Stimulated activated CD8-positive, alpha-beta memory T cell treated with anti-CD3 and anti-CD28 coated beads, Interleukin-15, amount 100 ng/mL, for 24 hours (primary cell): ENCODE measurements at places on chromosomes 2 and 18.

GRCh38 chr18:11577271-11578112 lies 31.9 kb upstream of the SLC35G4 start:
- DNase-seq: no peak

GRCh38 chr18:38330573-38330972 lies 765.0 kb upstream of the CELF4 start:
- DNase-seq: no peak

- DNase-seq: no peak
Measured at GRCh38 chr2:29759360-29759759, 162.0 kb downstream of the ALK start.

GRCh38 chr2:46486436-46486835 lies 7.1 kb downstream of the TMEM247 start:
- no peak for DNase-seq

GRCh38 chr2:7841751-7842150 lies 840.1 kb upstream of the ID2 start:
- DNase-seq: no peak

- no peak for DNase-seq
Measured at GRCh38 chr18:62131301-62131909, 55.5 kb downstream of the PIGN start.

DNA sequence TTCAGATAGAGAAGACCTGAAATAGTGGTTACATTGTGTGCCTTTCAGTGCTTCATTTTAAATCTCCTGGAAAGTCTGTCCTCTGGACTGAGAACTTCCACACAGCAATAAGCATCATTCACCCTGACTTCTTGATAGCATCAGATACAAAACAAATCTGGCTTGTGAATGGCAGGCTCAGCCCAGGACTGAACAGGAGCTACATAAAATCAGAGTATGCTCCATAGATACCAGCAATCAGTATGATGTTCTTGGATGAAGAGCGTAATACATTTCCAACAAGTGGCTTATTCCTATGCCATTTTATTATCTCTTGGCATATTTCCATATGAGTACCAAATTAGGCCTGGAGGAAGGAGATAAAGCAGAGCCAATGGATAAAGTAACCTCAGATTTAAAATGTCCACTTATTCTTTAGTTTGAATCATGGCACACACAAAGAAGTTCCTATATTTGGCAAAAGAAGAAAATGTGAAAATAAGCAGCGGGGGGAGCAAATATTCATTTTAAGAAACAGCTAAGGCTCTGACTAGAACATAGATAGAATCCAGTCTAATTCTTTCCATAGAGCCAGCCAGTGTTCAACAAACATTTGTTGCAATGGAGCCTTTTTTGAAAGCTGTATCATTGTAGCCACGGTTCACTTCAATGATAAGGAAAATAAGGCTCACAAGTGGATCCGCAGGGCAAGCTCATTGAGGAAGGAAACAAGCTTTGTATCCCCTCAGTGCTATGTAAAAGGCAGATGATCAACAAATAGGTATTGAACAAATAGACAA lies 230.8 kb upstream of the CHAC2 start:
- DNase-seq: no peak

- DNase-seq: no peak
Measured at GRCh38 chr2:59910166-59910565, 643.3 kb downstream of the BCL11A start.

DNA sequence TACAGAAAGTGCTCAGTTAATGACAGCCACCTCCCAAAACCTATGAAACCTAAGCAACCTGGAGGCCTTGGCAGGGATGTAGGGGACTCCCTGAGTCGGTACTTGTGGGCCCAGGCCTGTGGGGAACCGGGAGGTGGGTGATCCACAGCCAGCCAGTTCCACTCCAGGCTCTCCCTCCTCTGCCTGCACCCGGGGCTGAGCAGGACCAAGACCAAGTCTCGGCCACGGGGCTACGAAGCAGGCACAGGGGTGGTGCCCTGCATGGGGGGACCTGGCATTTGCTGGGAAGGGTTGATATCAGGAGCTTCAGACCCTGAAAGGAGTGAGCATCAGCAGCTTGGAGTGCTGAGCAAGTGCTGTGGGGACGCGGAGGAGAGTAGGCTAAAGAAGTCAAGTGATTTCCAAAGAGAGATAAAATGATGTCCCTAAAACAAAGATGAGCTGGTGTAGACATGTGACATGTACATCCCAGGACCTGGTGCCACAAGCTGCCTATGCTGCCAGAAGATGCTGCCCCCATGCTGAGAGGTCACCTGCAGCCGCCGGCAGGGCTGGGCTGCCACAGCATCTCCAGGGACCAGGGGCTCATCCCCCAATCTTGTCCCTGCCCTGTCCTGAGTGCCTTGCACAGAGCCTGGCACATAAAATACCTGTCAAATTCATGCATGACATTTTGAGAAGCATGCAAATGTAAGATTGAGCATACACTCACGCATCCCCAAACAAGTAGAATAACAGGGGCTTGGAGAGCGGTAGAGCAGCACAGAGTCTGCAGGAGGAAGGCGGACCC lies 21.5 kb downstream of the KCNIP3 start:
- DNase-seq: no peak

DNA sequence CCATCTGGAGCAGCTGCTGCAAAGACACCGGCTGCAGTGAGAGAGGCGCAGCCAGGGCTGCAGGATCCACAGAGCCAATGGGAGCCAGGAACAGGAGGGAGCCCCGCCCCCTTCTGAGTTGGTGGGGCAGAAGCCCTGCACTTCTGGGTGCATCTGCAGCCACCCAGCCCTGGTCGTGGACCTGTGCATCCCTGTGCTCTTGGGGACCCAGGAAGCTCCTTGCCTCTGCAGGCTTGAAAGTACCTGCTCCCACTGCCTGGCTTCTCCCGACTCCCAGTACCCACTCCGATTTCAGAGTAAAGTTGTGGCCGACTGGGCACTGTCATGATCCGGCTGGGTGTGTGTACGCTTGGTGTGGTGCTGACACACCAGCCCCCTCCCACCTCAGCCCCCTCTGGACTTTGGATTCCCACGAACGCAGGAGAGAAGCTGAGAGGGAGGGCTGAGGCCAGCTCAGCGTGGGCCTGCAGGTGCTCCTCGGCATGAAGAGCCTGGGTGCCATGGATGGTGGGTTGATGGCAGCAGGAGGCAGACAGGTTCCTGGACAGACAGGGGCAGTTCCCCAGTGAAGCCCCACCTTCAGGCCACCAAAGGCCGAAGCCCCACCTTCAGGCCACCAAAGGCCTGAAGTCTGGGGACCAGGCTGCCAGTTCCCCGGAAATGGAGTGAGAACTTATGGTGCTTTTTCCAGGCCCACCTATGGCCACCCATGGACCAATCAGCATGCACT lies 34.9 kb downstream of the LRRTM4 start:
- no peak for DNase-seq

GRCh38 chr2:159410276-159410675 lies 123.8 kb upstream of the WDSUB1 start:
- no peak for DNase-seq

GRCh38 chr18:36186461-36187192 lies 670 bp upstream of the MOCOS start:
- no peak for DNase-seq

GRCh38 chr2:229273006-229273722 lies 2.1 kb upstream of the PID1 start:
- DNase-seq: no peak

DNA sequence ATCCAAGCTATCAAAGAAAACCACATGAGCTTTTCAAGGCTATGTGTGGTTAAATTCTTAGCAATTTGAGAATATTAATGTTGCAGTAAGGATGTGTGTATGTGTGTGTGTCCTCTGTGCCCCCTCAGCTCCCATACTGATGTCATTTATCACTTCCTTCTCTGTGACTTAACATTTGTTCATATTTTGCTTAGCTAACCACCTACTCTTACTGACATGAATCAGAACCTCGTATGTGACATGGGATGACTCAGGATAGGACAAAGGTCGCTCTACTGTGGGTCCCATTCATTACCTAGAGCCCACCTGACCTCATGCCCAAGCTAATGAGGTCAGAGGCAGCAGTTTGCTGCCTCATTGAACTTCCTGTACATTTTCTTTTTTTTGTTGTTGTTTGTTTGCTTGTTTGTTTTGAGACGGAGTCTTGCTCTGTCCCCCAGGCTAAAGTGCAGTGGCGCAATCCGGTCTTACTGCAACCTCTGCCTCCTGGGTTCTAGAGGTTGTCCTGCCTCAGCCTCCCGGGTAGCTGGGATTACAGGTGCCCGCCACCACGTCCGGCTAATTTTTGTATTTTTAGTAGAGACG lies 36.3 kb downstream of the MOGAT1 start:
- DNase-seq: no peak

- no peak for DNase-seq
Measured at GRCh38 chr18:46754188-46754587, 2.7 kb downstream of the ST8SIA5 start.

GRCh38 chr18:75212751-75213090 lies 2.1 kb downstream of the TSHZ1 start:
- DNase-seq: no peak

DNA sequence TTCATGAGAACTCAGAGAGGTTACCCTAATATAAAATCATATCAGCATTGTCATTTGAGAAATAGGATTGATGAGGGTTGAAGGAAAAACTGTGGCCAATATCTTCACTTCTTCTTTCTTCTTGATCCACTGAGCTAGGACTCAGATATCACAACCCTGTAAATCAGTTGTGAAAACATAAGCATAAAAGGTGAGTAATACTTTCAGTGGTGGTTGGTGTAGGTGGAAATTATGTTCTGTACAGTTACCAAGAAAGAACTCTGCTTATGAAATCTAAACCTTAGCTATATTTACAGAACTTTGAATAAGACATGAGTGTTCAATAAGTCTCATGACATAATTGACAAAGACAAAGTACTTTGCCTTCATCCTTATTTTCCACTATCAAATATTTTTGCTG lies 56.3 kb downstream of the PAX3 start:
- DNase-seq: no peak

GRCh38 chr2:237530472-237531433 lies 35.6 kb upstream of the PRLH start:
- DNase-seq: no peak

DNA sequence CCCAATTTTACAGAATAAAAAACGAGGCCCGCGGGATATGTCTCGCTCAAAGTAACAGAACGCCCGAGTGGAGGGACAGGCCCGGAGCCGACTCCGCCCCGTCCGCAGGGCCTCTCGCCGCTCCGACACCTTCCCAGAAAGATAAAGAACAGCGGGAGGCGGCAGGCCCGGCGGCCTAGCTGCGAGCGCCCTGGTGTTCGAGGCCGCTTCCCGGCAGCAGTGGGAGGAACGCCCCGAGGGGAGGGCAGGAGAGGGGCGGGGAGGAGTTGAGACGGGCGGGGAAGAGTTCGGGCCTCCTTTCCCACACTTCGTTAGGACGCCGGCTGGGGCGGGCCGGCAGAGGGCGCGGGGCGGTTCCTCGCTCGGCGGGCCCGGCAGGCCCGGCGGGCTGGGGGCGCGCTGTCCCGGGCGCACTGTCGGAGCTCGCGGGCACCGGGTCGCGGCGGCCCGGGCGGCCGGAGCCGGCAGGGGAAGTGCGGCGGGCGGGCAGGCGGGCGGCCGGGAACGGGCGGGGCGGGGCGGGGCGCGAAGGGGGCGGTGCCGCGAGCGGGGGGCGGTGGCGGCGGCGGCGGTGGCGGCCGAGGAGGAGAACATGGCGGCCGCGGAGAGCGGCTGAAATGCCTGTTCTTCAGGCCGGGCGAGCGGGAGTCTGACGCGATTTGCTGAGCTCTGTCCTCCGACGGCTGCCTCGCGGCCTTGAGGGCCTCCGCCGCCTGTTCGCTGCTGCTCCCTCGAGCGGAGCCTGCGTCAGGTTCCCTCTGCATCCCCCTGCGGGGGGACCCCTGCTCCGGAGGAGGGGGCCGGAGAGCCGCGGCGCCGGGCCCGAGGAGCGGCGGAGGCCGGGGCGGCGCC lies at the start of gene NCOA1:
Gene NCOA1, plus strand, starts transcription at position 565 of the 852 bp plus-strand sequence. CDS start 167,424 bp downstream, outside the sequence.
- peak; percentile 72 for DNase-seq

GRCh38 chr18:22141211-22141610 lies 28.2 kb upstream of the GATA6 start:
- no peak for DNase-seq

DNA sequence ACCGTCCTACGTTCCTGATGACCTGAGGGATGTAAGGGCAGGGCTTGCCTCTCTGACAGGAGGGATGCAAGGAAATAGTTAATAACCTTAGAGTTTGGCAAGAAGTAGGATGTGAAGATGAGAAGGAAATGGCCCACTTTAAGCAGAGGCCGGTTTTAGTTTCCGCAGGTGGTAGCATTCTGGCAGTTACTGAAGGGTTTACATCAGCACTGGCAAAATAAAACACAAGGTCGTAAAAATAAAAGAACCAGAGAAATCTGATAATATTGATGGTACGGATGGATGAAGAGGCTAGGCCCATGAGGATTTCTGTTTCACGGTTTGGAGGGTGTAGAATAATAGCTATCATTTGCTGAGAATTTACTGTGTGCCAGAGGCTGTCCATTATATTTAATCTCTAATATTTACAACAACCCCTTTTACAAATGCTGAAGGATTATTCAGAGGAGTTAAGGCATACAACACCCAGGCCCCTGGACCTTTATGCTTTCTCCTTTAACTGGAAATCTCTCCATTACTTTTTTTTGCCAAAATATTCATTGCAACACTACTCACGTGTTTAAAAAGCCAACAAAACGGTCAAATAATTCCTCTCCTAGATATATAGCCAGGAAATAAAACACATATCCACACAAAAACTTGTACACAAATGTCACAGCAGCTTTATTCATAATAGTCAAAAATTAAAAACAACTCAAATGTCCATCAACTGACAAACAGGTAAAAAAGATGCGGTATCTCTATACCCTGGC lies 28.5 kb downstream of the DAPL1 start:
- no peak for DNase-seq

DNA sequence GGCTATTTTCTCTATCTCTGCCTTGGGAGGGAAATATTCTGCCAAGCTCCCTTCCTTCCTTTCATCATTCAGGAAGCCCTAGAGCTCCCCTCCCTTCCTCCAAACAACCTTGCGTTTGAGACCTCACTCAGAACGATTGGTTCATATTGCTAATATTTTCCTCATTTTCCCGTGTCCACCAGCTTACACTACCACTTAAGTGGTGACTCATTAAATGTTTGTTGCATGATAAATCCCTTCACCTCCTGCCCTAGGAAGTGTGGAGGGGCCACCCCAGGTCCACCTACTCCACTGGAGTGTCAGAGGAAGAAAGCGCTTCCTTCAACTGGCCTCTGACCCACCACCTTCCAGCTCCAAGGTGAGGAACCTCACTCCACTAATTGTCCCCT lies 2.3 kb upstream of the LPIN2 start:
- no peak for DNase-seq
